ENCODE measurements at places on chromosomes 7 and 10.
A peak's percentile ranks its signal among the peaks of the same experiment; 100 is the strongest.

DNA sequence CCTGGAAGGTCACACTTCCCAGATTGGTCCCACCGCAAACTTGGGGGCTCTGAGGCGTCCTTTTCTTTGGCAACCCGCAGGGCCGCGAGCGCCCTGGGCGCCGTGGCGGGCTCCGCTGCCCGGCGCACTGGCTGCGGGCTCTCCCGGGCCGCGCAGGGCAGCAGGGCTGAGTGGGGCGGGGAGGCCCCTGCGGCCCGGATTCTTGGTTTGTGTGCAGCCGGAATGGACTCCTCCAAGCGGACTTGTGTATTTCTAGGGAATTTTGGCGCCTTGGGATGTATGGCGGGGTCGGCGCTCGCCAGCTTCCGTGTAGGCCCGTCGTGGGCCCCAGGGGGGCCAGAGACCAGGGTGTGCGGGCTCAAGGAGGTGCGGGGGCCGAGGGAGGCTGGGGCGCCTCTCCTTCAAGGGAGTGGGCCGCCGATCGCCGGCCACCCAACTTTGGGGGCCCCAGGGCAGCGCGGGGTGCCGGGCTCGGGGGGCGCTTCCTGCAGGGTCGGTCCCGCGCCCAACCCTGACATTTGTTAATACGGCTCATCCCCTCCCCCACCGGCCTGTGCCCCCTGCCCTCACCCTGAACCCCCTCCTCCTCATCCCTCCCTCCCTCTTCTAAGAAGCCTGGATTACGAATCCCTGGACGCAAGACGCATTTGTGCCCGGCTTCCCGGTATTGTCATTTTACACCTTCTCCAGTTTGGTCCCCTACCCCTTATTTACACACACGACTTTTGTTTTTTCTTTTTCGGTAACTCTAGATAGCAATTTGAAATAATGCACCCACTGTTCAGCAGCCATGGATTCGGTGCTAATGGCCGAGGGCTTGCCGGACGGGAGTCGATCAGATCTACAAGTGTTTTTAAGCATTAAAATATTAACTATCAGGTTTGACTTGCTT lies 2.5 kb downstream of the TCF7L2 start:
- no peak for DNase-seq

- no peak for DNase-seq
These were observed 17.3 kb downstream of the CYP2E1 start for GRCh38 chr10:133544506-133544905.

DNA sequence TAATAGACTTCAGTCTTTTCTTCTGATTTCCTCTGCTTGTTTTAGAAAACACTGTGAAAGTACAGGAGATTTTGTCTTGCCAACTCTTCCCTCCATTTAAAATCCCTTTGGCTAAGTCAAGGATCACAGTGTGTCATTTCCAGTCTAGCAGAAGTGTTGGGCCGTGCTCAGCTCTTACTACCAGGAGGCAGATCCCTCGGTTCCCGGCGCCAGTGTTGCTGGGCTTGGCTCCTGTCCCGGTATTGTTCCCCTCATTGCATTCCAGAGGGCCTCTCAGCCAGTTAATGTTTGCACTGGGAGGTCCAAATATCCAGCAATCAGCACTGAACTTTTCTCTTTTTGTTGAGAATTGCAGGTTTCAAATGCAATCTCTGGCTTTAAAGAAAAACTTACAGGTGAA lies 612.1 kb upstream of the MGMT start:
- DNase-seq = peak; percentile 72

GRCh38 chr10:37687581-37687980 lies 169.8 kb downstream of the ZNF248 start:
- DNase-seq = no peak

DNA sequence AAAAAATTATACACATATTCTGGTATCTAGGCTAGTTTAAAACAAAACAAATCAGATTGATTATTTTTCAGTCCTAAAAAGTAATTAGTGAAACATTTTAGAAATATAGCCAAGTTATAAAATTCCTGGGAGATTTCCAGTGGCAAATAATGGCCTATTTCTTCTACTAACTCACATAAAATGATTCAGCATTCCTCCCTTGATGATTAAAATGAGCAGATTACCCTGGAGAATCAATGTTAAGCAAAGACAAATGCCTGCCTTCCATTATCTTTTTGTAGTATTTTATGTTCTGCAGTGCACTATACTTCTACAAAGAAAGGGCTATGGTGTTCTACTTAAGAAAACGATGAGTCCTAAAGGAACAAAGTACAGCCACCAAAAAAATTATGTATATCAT lies 53.6 kb downstream of the PARD3 start:
- DNase-seq = no peak

DNA sequence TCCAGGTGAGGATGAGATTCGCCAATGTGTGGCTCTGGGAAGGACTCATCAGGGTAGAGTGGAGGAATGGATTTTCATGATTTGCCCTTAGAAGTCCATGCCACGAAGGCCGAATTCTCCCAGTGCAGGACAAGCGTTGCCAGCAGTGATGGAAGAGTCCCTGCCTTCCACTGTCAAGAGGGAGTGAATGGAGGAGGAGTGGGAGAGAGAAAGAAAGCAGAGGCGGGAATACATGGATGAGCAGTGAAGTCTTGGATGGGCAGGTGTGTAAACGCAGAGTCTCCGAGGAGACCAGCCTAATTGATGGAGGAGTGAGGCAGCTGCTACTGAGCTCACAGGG lies 419.2 kb downstream of the GLRX3 start:
- DNase-seq = no peak

- no peak for DNase-seq
These were observed 744 bp upstream of the EBF3 start for GRCh38 chr10:129964611-129965424.

DNA sequence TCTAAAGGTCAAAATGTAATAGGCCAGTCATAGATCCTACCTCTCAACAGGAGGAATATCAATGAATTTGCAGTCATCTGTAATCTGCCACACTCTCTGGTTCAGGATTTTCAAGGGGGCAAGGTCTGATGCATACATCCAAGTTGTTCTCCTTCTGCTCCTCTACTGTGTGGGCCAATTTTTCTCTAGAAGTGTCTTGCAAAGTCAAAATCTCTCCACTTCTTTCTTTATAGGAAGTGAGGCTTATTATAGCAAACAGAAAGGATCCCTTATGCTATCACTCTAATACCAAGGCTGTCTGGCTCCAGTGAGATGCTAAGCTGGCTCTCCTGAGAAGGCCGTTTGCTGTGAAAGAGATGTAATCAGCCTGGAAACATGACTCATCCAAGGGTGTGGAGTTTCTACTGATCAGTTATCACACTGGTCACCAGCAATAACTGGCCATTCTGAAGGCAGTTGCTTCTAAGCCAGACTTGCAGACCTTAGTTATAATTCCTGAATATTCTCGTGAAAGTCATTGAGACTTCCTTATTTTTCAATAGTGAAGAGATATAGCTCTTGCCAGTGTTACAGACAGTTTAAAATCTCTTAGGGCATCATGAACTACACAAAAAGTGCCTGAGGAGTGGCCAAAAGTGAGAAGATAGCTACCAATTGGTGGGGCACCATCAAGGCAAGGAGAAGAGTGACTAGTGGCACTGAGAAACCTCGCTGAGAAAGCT lies 43.2 kb upstream of the LRGUK start:
- DNase-seq = no peak

- no peak for DNase-seq
These were observed 216.8 kb downstream of the PTEN start for GRCh38 chr10:88080213-88080612.

- no peak for DNase-seq
These were observed 266.0 kb upstream of the CNTNAP2 start for GRCh38 chr7:145850636-145851035.

DNA sequence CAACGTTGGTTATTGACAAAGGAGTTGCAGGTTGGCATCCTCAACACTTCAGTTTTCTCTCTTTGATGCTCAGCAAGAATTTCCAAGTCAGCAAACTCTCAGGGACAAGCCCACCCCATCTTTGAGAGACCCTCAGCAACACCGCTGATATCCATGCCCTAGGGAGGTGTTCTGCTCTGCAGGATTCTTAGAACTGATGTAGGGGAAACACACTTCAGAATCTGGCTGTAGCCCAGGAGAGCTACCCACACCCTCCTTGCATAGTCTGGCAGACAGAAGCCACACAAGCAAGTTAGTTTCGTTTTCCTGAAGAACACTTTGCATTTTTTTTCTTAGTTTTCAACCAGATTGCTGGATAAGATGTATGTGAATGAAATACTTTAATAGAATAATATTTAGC lies 822 bp downstream of the SAMD9L start:
- DNase-seq = peak; percentile 47

GRCh38 chr7:24707988-24708615 lies 49.2 kb downstream of the GSDME start:
- DNase-seq = no peak

- DNase-seq = no peak
These were observed 73.6 kb downstream of the PODXL start for GRCh38 chr7:131482800-131483199.

DNA sequence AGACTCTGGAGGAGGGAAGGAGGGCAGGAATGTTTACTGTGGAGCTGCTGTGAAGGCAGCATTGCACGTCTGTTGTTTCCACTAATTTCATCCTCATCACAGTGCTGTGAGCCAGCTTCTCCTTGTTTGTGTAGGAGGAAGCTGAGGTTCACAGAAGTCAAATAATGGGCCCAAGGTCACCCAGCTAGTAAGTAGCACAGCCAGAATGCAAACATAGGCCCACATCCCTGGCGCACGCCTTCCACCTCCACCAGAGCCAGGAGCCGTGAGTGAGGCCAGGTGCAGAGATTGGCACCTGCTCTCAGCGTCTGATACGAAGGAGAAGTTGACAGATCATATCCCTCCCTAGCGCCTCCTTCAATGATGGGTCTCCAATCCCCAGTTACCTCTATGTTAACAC lies 93.6 kb downstream of the HTR5A start:
- DNase-seq = no peak

DNA sequence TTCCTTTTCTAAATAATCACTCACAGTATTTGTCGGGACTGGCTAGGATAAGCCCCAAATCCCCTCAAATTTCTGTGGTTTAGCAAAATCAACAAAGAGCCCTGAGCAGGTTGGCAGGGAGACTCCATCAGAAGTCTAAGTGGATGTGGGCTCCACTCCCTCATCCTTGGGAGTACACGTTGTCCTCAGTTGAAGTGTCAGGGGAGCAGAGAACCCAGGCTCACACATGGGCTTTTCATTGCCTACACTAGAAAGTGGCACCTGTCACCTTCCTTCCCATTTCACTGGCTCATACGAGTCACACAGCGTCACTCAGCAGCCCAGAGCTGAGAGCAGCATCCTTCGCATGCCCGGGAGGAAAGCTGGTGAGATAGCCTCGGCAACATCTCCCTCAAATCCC lies 421.3 kb upstream of the FZD8 start:
- DNase-seq = no peak

DNA sequence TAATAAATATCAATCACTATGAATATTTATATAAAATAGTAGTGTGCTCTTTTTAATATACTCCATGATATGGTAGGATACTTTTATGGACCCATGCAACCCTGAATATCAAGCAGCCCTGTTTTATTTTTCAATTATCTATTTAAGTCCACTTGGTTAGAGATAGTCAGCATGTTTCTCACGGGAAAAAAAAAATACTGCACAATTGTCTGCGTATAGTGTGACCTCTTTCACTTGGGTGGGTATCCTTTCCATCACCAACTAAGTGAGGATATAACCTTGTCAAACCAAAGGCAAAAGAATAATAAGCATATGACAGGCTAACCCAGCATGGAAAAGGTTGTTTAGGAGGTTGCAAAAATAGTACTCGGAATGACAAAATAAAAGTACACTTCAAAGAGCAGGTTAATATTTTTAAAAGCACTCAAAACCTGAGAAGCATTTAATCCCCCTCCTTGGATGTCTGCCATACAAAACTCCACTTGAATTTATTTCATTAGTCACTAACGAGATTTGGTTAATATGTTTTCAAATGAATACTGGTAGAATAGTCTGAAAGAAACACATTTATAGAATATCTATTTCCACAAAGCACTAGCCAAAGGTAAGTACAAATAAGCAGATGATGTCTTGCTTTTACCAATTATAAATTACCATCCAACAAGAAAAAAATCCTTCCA lies 76.5 kb downstream of the IMMP2L start:
- no peak for DNase-seq

GRCh38 chr7:67813621-67814292 lies 817.1 kb downstream of the TYW1 start:
- no peak for DNase-seq

- DNase-seq = no peak
These were observed 13.3 kb upstream of the EPC1 start for GRCh38 chr10:32360241-32360640.

DNA sequence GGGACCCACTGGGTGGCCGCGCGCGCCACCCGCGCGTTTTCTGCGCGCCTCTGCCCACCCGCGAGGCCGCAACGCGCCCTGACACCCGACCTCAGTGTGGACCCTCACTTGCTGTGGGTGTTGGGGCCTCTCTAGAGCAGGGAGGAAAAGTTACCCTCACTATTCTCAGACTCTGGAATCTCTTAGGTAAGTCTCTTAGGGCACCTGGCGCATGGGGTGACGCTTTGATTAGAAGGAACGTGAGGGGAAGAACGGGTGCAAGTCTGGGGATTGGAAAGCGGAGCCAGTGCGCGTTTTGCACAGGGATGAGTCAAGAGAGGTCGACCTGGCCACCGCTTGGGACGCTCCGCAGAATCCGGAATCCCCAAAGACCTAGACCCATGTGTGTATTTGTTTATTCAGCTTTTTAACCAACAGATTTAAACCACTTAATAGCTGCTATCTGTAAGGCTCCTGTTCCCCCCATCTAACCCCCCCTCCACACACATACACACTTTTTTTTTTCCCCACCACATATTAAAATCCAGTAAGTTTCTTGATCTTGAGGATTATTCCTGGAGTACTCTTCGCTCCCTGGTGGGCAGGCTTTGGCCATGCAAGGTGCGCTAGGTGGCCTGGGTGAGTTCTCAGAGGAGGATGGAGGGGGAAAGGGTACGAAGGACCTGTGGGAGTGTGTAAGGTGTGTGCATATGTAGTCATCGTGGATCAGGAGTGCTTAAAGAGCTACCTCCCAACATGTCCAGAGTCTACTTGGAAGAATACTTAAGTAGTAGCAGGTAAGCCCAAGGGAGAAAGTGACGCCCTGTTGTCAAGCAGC lies 169.1 kb upstream of the PPP1R3A start:
- no peak for DNase-seq

- no peak for DNase-seq
These were observed 8.8 kb downstream of the GSTO2 start for GRCh38 chr10:104277785-104278184.

DNA sequence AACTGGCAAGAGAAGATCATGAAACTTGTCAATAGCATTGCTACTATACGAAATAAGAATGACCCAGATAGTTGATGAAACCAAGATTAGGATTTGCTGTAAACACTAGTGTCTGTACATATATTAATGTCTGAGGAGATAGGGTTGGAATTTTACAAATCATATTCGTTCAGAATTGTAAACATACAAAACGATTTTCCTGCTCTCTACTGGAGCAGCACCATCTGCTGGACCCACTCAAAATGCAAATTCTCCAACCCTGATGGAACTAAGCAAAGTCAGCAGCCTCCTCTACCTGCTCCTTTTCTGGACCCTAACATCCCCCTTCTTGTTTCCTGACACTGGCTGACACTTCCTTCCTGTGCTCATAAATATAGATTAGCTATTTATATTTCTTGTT lies 29.4 kb upstream of the SGMS1 start:
- peak; percentile 63 for DNase-seq

- DNase-seq = no peak
These were observed 176.4 kb downstream of the XPNPEP1 start for GRCh38 chr10:109746861-109747260.

- no peak for DNase-seq
These were observed 3.5 kb downstream of the HK1 start for GRCh38 chr10:69281507-69282413.

GRCh38 chr7:78675511-78675910 lies 778.0 kb downstream of the MAGI2 start:
- DNase-seq = no peak
